HS-27A (cell line): ENCODE measurements at places on chromosomes 2 and 18.

DNA sequence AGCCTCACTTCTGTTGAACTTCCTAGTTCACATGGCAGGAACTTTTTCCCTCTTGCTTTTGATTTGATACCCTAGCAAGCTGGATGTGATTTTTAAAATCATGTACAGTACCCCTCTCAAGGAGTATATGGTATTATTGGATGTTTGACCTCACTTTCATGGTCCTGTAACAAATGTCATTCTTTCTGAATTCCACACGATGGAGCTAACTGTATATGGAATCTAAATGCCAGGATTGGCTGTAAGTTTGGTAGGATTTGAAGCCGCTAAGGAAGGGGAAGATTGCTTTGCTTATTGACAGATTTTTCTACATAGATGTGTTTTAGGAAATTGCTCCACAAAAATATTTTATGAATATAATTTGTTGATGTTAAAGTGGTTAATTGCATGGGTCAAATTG, 18.3 kb downstream of the MAIP1 start:
- no peak for DNase-seq

DNA sequence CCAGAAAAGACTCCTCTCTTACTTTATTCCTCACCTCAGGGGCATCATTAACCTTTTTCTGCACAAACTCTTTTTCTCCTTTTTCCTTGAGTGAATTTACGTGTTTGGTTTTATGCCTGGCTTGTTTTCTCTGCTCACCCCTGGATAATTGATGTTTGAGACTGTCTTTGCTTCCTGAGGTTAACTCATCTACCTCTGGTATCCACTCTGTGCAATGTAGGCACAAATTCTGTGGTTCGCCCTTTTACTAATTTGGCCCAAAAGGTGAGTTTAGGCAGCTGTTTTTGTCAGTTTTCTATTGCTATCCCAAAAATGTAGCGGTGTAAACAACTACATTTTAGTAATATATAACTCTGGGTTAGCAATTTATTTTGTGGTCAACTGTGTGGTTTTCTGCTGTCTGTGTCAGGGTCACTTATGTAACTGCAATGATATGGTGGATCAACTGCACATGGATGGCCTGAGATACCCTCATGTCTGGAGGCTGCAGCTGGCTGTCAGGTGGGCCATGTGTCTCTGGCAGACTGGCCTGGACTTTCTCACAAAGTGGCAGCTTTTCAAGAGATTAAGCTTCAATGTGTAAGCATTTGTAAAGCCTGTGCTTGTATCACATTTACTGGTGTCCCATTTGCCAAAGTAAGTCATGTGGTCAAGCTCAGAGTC, 329.7 kb downstream of the FSIP2 start:
- no peak for DNase-seq

GRCh38 chr2:196259507-196260481, 88.4 kb upstream of the STK17B start:
- DNase-seq = no peak

GRCh38 chr2:163324677-163325076, 411.1 kb downstream of the FIGN start:
- DNase-seq = no peak

- DNase-seq = no peak
These were observed 38.3 kb upstream of the PEX13 start for GRCh38 chr2:60979231-60979630.

GRCh38 chr2:231929961-231930592, 3.9 kb upstream of the NPPC start:
- no peak for DNase-seq

DNA sequence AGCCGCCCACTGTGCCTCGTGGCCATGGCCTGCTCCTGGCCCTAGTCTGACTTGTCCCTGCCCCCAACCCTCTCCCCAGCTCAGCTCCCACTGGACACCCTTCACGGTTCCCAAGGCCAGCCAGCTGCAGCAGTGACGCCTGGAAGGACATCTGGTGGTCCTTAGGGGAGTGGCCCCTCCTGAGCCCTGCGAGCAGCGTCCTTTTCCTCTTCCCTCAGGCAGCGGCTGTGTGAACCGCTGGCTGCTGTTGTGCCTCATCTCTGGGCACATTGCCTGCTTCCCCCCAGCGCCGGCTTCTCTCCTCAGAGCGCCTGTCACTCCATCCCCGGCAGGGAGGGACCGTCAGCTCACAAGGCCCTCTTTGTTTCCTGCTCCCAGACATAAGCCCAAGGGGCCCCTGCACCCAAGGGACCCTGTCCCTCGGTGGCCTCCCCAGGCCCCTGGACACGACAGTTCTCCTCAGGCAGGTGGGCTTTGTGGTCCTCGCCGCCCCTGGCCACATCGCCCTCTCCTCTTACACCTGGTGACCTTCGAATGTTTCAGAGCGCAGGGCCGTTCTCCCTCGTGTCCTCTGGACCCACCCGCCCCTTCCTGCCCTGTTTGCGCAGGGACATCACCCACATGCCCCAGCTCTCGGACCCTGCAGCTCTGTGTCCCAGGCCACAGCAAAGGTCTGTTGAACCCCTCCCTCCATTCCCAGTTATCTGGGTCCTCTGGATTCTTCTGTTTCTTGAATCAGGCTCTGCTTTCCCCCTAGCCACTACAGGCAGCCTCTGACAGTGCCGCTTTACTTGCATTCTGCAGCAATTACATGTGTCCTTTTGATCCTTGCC, 35.8 kb downstream of the ANO7 start:
- no peak for DNase-seq

DNA sequence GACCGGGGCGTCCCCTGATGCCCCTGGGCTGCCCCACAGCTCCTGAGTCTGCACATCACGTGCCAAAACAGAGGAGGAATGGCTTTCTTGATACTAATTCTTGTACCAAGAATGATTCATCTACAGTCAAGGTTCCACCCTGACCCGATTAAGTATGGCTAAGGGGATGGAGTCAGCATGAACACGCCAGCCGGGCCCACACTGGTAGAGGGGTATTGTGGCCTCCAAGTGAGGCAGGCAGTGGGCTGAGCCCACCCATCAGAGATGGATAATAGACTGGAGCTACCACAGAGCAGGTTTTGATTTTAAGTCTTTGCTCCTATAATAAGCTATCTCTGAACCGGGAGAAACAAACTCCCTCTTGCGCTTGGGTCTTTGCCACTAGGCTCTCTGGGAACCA, 17.9 kb upstream of the GNAL start:
- no peak for DNase-seq

GRCh38 chr2:55763721-55764120, 70.1 kb upstream of the PNPT1 start:
- no peak for DNase-seq

GRCh38 chr2:42099438-42100173, 51.8 kb downstream of the PKDCC start:
- DNase-seq = no peak

GRCh38 chr2:219334076-219334475, 1.5 kb upstream of the RESP18 start:
- DNase-seq = no peak

- DNase-seq = no peak
These were observed 686.7 kb downstream of the NR4A2 start for GRCh38 chr2:155645791-155646190.

DNA sequence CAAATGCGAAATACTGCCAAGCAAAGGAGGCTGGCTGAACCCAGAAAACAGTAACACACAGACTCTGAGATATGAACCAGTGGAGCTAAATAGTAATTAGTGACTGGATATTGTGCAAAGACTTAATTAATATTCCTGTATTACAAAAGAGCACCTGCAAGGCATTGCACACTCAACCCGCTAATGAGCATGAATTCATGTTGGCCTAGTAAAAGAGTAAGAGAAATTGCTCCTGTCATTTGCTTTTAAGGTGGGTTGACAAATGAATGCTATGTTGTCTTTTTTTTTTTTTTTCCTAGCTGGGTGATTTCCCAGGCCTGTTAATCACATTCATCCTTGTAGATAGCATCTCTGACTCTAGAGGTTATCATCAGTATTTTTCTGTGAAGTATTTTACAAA, 87.0 kb upstream of the CERS6 start:
- DNase-seq = no peak

- no peak for DNase-seq
These were observed 635 bp downstream of the SLC3A1 start for GRCh38 chr2:44275927-44276303.

- no peak for DNase-seq
These were observed 146.7 kb downstream of the PDE1A start for GRCh38 chr2:182280118-182280517.

GRCh38 chr2:23806201-23806600, 120.7 kb downstream of the ATAD2B start:
- no peak for DNase-seq

- DNase-seq = no peak
These were observed 1167.5 kb upstream of the ACVR2A start for GRCh38 chr2:146677280-146677679.

- no peak for DNase-seq
These were observed 177.8 kb downstream of the LNPK start for GRCh38 chr2:175824243-175824642.

- DNase-seq = peak; percentile 26
These were observed 56.8 kb downstream of the SRD5A2 start for GRCh38 chr2:31523871-31524492.

DNA sequence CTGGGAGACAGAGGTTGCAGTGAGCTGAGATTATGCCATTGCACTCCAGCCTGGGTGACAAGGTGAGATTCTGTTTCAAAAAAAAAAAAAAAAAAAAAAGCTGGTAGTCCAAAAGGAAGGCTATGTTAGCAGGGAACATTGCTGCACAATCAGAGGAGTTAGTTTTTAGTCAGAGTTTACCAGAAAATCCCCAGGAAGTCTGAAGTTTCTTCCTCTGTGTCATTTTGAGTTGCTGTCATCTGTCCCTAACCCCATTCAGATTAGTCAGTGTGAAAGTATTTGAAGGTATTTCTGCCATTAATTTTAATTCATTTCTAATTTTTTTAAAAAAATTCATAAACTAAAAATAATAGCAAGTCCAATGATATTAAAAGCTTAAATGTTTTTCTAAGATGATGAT, 33.5 kb upstream of the CERS6 start:
- DNase-seq = no peak

DNA sequence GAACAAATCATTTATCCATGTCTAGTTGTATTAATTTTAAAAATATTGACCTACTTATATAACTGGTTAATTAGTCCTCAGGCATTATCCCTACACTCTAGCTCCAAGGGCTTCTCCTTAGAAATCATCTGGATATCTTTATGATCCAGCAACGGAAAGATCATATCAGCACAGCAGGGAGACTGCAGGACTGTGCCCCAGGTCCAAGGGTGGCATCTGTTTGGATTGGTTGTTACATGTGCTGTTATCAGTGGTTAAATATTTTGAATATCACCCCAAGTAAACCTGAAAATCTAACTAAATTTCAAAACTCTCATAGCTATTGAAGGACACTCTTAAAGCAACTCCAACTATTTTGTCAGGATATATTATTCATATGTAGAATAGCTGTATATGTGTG, 556.2 kb upstream of the ZEB2 start:
- no peak for DNase-seq

DNA sequence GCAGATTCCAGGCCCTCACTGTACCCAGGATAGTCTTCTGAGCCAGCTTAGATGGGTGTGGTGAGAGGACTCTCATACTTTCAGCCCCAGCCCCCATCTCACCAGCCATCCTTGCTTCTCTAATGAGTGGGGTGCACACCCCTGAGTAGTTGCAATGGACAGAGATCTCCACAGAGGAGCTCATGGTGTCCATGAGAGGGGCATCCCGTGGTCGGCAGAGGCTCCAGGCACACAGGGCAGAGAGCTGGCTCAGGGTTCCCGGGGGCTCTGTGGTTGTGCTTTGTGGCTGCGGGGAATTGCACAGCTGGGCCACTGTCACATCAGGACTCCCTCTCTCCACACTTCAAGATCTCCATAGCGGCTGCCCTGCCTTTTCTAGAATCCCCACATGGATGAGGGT, 226.0 kb upstream of the PXDN start:
- no peak for DNase-seq

- no peak for DNase-seq
These were observed 735.2 kb upstream of the GCFC2 start for GRCh38 chr2:76445880-76446279.

GRCh38 chr2:41723526-41723925, 324.3 kb upstream of the PKDCC start:
- no peak for DNase-seq

DNA sequence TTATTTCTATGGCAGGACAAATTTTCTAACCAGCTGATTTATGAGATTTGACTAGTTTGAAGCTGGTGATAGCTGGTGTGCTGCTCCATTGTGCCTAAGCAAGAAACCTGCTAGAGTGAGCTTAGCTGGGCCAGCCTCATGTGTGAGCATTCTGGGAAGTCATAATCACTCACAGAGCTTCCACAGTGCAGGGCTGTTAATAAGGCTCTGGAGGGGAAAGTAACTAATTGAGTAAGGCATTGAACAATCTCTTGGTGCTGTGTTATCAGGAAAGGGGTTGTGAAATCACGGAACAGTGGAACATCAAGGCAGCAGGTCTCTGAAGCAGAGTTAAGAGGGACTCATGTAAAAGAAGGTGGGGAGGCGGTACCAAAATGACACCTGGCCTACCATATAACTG, 772.6 kb downstream of the MBD2 start:
- no peak for DNase-seq

DNA sequence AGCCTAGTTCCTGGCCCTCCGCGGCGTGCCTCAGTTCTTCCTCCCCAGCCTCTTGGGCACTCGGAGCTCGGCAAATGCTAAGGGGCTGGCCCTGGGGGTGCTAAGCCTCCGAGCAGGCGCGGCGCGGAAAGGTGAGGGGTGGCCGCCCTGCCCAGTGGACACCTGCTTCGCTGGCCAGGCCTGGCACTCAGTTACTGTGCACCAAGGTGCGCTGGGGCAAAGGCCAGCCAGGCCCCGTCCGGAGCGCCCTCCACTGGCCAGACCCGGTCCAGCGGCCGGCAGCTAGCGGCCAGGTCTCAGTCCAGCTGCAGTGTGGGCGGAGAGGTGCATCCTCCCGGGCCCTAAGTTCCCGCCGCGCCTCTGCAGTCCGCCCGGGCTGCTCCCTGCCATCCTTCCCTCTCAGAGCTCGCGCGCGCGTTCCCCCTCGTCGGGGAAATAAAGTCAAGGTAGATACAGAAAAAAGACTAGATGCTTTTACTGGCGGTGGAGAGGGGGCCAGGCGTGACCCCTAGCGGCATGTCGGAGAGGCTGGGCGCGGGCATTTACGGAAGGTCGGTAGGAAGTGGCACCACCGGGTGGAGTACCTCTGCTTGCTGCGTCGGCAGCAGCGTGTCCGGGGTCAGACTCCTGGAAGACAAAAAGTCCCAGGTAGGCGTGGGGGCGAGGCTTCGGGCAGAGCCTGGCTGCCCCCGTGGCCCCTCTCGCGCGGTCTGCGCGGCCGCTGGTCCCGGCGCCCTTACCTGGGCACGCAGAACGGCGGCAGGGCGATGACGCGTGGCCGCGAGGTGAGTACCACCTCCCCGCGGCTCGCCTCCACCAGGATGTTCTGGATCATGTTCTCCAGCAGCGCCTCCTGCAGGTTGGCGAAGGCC, 9.4 kb upstream of the CRYBA2 start:
- no peak for DNase-seq

GRCh38 chr2:11683966-11684365, 14.0 kb upstream of the NTSR2 start:
- no peak for DNase-seq

- no peak for DNase-seq
These were observed 87.2 kb downstream of the LONRF2 start for GRCh38 chr2:100235098-100235497.
